ENCODE measurements at places on chromosomes 7 and 10.

DNA sequence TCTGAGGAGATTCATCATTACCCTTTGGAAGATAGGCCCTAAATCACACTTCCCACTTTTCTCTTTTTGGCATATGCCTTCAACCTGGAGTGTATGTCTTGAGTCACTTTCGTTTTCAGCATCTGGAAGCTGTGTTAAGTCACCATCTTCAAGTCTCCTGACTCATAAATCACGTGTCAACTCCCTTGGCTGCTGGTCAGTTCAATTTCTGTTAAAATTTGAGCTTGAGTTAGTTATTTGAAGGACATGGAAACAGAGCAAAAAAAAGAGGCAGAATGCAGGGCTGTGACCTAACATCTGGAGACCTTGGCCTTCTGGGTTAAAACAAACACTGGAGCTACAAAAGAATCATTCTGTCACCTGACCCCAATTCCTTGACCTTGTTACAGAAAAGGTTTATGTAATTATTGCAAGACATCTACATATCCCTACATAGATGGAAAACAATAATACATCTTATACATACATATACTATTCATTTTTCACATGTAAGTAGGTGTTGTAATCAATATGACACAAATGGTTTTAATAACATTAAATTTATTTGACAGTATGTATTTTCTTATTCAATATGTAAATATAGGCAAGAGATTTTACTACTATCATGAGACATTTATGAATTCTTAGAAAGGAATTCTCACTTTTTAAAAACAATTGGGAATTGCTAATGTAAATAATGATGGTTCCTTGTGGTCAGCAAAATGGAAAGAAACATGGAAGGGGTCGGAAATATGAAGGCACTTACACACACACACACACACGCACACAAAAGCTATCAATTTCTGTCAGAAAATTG lies 169.7 kb upstream of the PHYHIPL start:
- no peak for DNase-seq

GRCh38 chr10:130109796-130110245 lies 809 bp downstream of the C10orf143 start:
- peak; percentile 90 for DNase-seq

DNA sequence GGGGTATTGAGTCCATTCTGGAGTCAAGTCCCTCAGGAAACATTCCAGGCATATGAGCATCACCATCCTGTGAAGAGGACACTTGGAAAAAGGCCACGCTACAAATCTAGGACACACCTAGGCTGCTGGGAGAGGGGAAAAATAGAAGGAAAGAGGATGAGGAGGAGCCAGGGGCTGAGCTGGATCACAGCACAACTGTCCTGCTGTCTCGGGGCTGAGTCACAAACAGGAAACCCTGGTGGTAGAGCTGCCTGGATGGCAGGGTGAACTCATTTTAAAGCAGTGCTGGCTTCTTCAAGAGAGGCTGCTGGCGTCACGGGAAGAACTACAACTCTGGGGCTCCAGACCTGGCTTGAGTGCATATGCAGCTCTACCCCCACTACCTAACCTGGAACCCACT lies 151.5 kb downstream of the RNF216 start:
- no peak for DNase-seq

DNA sequence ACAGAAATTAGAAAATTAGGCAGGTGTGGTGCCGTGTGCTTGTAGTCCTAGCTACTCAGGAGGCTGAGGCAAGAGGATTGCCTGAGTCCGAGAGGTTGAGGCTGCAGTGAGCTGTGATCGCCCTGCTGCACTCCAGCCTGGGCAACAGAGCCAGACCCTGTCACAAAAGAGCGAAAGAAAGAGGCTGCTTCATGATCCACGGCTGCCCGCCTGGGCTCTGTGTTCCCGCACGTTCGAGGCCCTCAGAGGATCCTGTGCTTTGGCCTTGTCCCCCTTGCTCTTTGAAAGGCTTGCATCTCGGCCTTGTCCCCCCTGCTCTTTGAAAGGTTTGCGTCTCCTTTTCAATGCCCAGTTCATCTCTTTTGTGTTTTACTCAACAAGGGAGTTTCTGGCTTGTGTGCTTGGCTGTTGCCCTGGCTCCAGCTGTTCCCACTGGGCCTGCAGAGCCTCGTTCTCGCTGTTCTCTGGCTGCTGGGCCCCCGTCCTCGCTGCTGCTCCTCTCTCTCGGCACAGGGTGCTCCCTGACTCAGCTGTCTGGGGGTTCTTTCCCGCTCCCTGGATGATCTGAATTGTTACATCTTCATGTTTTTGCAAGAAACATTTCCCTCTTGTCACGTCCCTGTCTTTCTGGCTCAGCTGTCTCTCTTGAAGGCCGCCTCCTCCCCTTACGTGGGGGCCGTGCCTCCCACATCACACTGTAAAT lies 45.1 kb upstream of the INPP5A start:
- no peak for DNase-seq

GRCh38 chr7:21160401-21160800 lies 267.5 kb upstream of the SP4 start:
- no peak for DNase-seq

- DNase-seq: no peak
Observed at GRCh38 chr10:17256051-17256450, 28.0 kb downstream of the VIM start.

GRCh38 chr7:32037650-32038198 lies 32.5 kb downstream of the PDE1C start:
- DNase-seq: no peak

DNA sequence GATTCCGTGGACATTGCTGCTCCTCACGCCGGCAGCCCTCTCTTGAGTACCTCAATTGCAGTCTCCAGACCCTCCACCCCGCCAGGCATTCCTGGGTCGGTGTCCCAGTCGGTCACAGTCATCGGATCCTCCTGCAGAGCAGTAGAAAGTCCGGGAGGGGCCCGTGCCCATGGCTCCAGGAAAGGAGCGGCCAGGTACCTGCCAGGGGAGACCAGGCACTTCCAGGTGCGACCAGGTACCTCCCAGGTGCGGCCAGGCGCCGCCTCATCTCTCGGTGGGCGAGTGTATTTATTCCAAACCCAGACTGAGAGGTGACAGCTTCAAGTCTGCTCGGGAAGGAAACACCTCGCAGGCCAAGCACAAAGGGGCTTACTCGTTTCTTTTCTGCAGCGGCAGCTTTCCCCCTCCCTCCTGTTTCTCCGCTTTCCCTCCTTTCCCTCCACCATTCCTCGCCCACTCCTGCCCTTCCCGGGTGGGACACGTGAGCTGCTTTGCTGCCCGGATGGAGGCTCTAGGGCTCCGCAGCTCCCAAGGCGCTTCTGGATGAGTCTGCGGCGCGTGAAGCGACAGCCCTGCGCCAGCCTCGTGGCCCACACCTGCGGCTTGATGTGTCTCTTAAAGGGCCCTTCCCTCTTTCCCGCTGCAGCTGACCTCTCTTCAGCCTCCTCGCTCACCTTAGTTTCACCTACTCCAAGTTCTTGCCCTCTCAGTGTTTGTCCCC lies 39.4 kb upstream of the AGK start:
- DNase-seq: no peak

DNA sequence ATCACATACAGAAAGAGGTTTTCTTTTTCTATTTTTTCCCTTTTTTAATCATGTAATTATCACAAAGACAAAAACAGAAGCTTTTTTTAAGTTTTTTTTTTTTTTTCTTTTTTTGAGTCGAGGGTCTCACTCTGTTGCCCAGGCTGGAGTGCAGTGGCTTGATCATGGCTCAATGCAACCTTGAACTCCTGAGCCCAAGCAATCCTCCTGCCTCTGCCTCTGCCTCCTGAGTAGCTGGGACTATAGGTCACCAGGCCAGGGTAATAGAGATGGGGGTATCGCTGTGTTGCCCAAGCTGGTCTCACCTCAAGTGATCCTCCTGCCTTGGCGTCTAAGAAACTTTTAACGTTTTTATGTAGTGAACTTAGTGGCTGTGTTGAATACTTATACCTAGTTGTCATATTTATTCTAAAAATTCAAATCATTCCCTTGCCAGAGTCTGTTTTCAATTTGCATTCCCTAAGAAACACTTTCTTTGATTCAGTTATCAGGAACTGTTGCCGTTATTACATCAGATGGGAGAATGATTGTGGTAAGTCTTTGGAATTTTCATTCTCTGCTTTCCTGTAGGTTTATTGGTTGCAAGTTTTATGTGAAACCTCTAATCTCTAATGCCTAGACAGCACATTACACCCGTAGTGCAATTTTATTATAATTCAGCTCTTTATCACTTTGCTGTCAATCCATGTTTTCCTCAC lies 1.3 kb downstream of the LSM8 start:
- no peak for DNase-seq

GRCh38 chr10:125116041-125116649 lies 44.2 kb downstream of the CTBP2 start:
- no peak for DNase-seq

DNA sequence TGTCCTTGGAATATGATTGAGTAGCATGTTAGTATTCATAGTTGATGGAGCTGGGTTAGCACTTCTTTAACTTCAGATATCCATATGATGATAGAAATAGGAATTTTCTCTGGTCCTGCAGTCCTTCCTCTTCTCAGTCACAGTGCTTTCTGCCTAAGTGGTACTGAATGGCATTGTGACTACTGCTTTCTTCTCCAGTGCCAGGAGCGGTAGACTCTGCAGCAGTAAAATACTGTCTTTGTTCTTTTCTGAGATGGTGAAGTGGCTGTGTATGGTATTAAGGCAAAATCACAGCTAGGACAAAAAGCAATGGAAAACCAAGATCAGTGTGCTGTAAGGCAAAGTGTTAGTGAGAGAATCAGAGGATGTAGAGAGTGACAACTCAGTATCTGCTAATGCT lies 46.6 kb downstream of the C1GALT1 start:
- no peak for DNase-seq

- no peak for DNase-seq
Observed at GRCh38 chr7:102140952-102141370, 145.7 kb upstream of the SH2B2 start.

- DNase-seq: no peak
Observed at GRCh38 chr10:72552857-72553256, 73.0 kb downstream of the MICU1 start.

GRCh38 chr7:107995184-107996071 lies 7.5 kb downstream of the LAMB1 start:
- DNase-seq: no peak

- DNase-seq: no peak
Observed at GRCh38 chr10:19918794-19919193, 102.6 kb downstream of the PLXDC2 start.

- no peak for DNase-seq
Observed at GRCh38 chr7:41796331-41796730, 93.4 kb upstream of the INHBA start.

- no peak for DNase-seq
Observed at GRCh38 chr7:74190259-74190658, 16.1 kb downstream of the EIF4H start.

- no peak for DNase-seq
Observed at GRCh38 chr10:27890971-27891370, 107.9 kb downstream of the ODAD2 start.

DNA sequence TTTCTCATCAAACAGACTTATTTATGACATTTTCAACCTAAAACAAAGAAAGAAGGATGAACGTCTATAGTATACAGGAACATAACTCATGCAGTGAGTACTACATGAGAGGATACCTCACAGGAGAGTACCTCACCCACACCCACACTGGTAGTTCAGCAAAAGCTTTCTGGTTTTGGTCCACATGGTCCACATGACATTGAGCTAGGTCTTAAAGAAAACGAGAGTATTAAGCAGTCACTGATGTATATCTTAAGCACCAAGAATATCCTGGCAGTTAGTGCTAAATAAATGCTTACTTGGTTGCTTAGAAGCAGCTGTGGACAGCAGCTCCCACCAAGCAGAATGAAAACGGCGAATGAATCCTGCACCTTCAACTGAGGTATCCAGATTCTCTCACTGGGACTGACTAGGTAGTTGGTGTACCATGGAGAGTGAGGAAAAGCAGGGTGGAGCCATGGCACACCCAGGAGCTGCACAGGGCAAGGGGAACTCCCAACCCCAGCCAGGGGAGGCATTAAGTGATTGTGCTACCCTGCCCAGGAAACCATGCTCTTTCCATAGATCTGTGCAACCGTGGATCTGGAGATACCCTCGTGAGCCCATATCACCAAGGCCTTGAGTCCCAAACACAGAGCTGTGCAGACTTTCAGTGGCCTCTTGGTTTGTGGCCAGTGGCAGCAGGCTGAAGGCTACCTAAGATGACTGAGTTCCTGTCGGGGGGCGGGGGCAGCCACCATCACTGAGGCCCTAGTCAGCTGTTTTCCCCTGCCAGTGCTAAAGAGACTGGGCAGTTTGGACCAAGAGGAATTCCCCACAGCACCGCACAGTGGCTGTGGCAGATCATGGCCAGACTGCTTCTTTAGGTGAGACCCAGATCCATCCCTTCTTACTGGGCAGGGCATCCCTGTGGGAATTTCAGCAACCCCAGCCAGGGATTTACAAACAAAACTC lies 143.4 kb downstream of the SGMS1 start:
- DNase-seq: no peak

GRCh38 chr7:48976253-48976652 lies 51.9 kb downstream of the CDC14C start:
- no peak for DNase-seq

Measured in thymus (tissue), 14 donors.